ENCODE measurements at places on chromosomes 13 and 19.

DNA sequence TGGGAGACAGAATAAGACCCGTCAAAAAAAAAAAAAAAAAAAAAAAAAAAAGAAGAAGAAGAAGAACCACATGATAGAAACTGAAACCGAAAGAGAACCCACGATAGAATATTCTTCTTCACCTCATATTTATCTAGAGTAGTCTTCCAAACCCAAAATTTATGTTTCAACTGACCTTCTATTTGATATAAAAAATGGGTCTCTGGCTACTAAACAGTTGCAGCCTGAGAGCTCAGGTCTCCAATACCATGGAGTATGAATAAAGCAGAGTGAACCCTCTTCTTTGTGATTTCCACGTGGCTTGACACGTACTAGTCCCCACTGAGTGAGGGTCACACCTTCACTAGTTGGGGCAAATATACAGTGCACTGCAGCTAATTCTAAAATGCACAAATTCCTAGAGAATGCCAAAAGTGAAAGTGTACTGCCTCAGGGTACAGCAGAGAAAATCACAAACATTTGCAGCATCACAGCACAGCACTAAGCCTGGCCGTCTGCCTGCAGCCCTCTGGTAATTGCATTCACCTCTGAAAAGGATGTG is 30.8 kb upstream of the RFC3 start:
- DNase-seq, result no peak

- DNase-seq, result no peak
These were observed 43.8 kb downstream of the SPRY2 start for GRCh38 chr13:80297094-80297493.

GRCh38 chr13:102878481-102878880 is 32.6 kb downstream of the ERCC5 start:
- DNase-seq, result no peak

DNA sequence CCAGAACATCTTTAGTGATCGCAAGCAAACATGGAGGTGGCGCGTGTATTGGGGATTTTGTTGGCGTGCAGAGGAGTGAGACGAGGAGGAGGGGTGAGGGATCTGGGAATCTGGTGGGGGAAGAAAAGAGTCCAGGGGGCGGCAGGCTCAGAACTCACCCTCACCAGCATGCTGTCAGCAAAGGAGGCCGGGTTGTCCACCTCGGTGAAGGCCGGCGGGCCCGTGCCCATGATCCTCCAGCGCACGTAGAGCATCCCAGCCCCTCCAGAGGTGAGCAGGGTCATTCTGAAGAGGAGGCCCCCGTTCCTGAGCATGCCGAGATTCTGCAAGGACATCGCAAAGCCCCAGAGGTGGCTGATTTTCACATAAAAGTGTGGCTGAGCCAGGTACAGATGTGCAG is 37.2 kb downstream of the TMTC4 start:
- no peak for DNase-seq

DNA sequence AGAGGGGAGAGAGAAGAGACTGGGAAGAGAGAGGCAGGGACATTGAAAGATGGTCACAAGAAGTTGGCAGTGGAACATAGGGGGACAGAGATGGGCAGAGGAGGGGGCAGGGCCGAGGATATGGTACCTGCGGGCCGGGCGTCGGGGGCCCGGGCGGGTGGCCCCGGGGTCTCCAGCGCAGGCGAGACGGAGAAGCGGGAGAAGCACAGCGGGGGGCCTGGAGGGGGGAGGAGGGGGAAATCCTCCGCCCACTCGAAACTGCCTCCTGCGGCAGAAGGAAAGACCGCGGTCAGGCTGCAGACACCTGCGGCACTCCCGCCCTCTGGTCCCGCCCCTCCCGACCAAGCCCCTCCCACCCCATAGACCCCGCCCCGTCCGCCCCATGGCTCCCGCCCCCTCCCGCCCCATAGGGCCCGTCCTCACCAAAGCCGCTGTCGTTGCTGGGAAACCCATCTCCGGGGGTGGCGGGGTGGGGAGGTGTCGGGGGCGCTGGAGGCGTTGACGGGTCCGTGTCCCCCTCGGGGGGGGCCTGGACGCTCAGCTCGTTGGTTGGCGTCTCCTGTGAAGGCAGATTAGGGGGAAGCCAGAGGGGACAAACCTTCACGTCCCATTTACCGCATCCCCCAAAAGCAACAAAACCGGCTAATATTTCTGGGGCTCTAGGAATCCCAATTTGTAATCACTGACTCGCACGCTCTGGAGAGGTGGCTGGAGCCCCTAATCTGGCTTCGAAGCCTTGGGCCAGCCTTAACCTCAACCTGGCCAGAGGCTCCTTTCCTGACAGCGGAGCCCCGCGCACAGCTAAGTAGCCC is 20.4 kb downstream of the LMTK3 start:
- peak; percentile 51 for DNase-seq

DNA sequence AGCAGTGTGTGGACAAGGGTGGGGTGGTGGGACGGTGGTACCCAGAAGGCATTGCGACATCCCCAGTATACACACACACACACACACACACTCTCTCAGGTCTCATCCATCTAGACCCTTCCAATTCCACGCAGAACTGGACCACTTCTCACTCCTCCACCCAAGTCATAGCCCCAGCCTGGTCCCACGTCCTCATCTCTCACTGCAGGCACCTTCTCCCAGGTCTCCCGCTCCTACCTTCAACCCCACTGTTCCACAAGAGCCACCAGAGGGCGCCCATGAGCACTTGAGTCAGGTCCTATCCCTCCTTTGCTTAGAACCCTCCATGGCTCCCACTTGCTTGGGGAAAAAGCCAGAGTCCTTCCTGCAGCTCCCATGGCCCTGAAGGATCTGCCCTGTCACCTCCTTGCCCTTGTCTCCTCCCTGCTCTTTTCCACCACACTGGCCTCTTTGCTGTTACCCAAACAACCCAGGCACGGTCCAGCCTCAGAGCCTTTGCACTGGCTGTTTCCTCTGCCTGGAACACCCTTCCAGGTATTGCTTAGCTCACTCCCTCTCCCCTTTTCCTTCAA is 62.6 kb downstream of the IER2 start:
- peak; percentile 83 for DNase-seq

- DNase-seq, result no peak
These were observed 32.5 kb downstream of the CAB39L start for GRCh38 chr13:49411353-49411752.

DNA sequence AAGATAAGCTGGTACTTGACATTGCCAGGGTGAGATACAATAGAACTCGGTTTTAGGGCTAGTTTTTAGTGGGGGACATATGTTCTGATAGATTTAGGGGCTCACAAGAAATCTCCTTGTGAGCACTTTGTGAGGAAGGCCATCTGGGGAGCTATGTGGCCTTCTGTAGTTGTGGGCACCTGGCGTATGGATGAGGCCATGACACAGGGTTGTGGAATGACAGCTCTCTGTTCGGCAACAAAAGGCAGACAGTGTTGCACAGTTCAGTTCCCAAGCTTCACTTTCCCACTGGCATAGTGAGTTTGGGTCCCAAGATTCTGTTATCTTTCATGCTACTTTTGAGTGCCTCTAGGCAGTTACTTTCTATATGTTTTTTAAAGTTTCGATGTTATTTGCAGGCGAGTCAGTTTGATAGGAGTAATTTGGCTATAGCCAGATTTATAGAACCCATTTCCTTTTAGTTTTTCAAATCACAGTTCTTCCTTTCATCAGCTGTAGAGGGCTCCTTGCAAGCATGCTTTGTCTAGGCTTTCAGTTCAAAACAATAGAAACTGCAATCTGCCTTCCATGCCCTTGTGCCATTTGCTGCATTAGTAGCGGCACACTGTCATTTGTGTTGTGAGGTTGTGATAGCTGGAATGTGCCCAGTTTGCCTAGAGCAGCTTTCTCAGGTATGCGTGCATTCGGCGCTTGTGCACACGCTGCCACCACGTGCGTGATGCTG is 70.6 kb upstream of the TEX29 start:
- no peak for DNase-seq

GRCh38 chr19:38303517-38304351 is at the start of gene C19orf33:
Gene C19orf33, plus strand, starts transcription at chr19:38304251. Its CDS starts 11 bp downstream, at chr19:38304262.
- DNase-seq, result no peak

GRCh38 chr19:1104311-1105007 is 665 bp downstream of the GPX4 start:
- DNase-seq, result peak; percentile 72

GRCh38 chr13:61142506-61142905 is 273.1 kb downstream of the PCDH20 start:
- no peak for DNase-seq

DNA sequence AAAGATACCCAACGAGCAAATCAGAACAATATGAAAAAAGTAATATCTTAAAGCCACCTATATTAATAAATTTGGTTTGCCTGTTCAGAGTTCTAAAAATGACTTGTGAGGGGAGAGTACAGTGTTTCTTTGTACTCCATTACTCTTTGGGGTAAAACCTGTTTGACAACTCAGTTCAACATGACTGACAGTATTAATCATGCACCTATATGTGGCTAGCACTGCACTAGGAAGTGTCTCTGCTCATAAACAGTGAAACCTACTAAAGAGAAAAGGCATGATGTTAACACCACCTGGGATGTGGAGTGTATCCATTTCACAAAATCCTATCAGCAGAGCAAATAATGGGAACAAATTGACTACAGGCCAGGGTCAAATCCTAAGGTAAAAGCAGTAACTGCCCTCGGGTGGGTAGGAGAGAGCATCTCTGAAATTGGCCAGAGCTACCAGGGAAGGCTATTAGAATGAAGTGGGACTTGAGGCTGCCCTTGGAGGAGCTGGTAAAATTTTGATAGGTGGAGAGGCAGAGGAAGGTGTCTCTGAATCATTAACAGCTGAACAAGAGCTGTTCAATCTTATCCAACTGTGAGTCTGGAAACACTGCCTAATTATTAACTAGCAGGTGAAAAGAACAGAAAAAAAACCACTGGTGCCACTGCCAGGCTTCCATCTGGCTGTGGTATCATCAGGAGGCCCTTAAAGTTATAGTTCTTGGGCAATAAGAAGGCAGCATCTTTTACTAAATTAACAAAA is 365.1 kb downstream of the DNAJC15 start:
- no peak for DNase-seq

DNA sequence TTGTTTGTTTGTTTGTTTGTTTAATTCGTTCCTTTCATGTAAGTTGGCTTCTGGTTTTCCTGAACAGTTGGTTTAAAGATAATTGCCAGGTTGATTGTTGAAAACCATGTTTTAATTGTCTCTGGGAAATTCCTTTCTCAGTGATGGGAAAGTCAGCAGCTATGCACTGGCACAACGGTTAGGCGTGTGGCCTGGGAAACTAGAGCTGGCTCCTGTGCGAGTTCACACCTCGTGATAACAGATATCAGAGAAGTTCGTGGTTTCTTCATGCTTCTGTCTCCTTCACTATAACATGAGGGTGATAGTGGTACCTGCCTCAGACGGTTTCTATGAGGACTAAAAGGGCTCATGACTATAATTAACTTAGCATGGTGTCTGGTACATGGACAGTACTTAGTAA is 153.5 kb downstream of the STK24 start:
- no peak for DNase-seq

DNA sequence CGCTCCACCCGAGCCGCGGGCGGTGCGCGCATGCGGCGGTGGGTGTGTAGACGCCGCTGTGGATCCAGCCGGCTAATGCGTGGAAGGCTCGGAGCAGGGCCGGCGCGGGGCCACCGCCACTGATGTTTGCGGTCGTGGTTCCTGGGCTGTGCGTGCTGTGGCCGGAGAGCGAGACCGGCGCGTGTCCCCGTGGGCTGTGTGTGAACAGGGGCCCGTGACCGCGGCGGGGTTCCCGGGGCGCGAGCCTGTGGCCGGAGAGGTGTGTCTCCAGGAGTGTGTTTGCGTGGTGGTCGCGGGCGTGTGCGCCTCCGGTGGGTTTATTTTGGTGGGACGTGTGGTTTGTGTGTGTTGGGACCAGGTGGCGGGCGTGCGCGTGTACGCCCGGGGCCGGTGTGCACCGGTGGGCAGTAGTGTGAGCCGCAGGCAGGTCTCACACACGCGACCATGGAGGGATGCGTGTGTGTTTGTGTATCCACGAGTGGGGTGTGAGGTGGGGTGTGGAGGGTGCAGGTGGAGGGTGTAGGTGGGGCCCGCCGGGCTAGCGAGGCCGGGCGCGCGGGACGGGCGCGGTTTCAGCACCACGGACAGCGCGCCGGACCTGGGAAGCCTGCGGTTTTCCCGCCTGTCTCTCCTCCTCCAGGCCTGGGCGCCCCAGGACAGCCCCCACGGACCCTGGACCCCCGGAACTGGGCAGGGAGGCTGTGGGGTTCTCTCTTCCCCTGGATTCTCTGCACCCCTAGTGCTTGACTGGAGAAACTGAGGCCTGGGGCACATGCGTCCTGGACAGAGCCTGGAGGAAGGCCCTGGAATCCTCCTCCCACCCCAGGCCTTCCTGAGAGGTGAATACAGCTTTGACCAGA is 1.6 kb downstream of the HCN2 start:
- DNase-seq, result no peak

DNA sequence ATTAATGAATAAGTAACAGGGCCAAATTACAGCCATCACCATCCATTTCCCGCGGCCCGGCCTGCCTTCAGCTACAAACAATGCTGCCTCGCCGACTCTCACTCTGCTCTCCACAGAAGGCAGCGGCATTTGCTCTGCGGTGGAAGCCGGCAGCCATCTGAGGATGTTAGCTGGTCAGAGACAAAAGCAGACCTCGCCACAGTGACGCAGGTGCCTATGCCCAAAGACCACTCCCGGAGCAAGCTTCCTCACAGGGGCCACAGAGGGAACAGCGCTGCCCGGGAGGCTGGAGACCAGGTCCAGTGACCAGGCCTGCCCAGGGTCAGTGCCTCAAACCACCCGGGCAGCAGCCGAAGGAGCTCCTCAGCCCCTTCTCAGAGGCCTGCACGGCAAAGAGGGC is 16.4 kb downstream of the PEPD start:
- DNase-seq, result no peak

GRCh38 chr19:58556622-58557220 is 1.7 kb downstream of the UBE2M start:
- no peak for DNase-seq

DNA sequence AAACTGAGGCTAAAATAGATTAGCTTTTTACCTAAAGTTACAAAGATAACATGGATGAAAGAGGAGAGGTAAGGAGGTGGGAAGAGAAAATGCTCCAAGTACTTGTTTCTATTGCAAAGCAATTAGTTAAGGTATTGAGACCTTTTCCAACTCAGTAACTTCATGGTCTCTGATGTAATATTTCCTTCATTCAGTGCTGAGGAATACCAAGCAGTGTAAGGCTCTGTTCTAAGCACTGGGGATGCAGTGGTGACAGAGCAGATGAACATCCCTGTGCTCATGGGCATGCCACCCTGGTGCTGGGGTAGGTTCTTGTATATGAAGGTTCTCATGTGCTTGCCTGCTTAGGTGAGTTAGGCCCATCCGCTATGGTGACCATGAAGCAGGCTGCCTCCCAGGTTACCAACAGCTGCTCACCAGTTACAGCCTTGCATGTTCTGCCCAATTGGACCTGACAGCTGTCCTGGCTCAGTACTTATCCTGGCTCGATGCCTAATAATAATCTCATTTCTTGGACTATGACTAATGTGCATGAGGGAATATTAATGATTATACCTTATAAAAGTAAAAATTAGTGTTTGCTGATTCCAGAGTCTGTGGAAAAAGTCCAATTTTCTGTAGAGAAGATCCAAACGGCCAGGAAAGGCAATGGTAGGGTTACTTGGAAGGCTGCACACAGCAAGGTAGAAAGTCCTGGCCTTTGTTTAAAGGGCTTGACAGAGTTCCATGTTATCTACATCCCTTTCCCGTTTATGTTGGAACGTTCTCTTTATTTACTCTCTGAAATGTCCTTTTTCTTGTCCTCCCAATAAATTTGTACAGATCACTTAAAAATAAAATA is 48.3 kb downstream of the LATS2 start:
- DNase-seq, result no peak

- no peak for DNase-seq
These were observed 23.2 kb downstream of the KCTD12 start for GRCh38 chr13:76863022-76863421.

GRCh38 chr13:75485286-75486062 is 3.5 kb upstream of the TBC1D4 start:
- no peak for DNase-seq

- no peak for DNase-seq
These were observed 676 bp downstream of the CD320 start for GRCh38 chr19:8307400-8307964.
